ENCODE measurements at places on chromosomes 5 and 9.

GRCh38 chr5:45532826-45533624 lies 163.2 kb downstream of the HCN1 start:
- no peak for DNase-seq

DNA sequence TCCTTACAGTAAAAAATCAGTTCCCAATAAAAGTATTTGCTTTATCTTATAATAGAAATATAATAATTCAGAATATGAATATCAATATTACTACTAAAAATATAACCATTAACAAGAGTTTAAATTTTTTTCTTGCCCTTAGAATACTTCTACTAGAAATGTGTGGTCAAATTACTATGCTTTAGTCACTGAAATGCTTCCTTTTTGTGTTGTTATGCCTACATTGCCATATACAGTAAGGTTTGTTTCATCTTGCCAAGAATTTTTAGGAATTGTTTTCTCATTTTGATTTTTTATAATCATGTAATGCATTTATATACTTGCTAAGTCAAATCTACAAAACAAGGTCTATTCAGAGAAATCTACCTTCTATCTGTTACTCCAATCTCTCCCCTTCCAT lies 181.7 kb downstream of the CDK5RAP2 start:
- no peak for DNase-seq

GRCh38 chr9:99931155-99931840 lies 24.8 kb downstream of the STX17 start:
- no peak for DNase-seq

GRCh38 chr5:130222573-130222972 lies 318.3 kb downstream of the CHSY3 start:
- no peak for DNase-seq

- no peak for DNase-seq
Measured at GRCh38 chr5:109705596-109705995, 15.9 kb downstream of the MAN2A1 start.

DNA sequence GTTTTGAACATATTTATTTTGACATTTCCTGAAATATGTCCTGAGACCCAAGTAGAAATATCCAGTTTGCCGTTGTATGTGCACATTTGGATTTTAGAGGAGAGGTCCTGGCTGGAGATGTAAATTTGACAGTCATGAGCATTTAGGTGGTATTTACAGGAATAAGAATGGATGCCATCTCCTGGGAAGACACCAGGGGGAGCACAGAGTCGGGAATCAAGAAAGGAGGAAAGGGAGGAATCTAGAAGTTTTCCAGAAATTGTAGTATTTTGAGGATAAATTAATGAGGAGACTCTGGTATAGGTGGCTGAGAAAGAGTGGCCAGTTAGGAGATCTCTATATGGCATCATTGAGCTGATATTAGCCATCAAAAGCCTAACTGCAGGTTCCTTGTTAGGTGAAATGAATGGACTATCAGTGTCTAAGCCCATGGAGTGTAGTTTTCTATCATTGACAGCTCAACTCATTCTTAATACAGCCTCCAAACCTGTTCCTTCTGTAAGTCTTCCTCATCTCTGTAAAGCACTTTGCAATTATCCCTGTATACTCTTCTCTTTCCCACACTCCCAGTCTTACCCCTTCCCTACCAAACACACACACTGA lies 7.2 kb downstream of the GAPT start:
- no peak for DNase-seq

GRCh38 chr5:15516486-15516885 lies 16.5 kb downstream of the FBXL7 start:
- no peak for DNase-seq

DNA sequence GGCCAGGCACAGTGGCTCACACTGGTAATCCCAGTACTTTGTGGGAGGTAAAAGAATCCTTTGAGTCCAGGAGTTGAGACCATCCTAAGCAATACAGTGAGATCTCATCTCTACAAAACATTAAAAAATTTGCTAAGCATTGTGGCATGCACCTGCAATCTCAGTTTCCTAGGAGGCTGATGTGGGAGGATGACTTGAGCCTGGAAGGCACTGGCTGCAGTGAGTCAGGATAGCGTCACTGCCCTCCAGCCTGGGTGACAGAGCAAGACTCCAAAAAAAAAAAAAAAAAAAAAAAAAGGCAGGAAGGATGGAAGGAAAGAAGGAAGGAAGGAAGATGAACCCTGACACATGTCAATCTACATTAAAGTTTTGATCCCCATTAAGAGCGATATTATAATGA lies 1452.2 kb upstream of the ACO1 start:
- no peak for DNase-seq

- no peak for DNase-seq
Measured at GRCh38 chr5:78597974-78598371, 50.6 kb downstream of the LHFPL2 start.

DNA sequence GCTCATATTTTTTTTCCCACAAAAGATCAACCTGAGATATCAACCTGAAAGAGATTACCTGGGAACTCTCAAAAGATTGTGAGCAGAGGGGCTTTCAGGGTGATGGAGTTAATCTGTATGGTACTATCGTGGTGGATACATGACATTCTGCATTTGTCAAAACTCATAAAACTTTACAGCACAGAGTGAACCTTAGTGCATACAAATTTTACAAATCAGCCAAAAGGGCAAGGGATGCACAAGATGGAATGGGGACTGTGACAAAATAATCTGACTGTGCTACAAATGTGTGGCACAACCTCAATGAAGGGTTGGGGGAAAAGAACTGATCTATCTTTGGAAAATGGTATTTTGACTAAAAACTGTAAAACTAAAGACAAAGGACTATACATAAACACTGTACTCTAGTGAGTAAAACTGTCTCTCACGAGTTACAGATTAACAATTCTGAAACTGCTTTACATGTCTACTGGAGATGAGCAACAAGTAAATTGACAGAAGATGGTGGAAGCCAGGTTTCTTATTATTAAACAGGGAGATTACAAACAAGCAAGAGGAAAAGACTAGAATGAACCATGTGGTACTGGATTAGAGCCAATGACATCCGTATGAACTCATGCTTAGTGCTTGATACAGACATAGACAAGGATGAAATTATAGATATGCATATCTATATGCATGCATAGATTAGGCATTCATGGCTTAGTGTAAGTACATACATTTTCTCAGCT lies 24.8 kb upstream of the RLN1 start:
- DNase-seq, result no peak

- DNase-seq, result no peak
Measured at GRCh38 chr9:100673249-100673648, 95.4 kb downstream of the CAVIN4 start.

Data from stimulated activated CD4-positive, alpha-beta T cell treated with anti-CD3 and anti-CD28 coated beads, TNF-alpha, amount 100 ng/mL, for 24 hours (primary cell).